ENCODE measurements at places on chromosomes 7 and 10. TPM values are rescaled to one million over a fixed set of nuclear protein-coding genes. Genes with fewer than 3 reads are reported as not detected.

GRCh38 chr7:28732071-28732869 lies 225.9 kb downstream of the TRIL start:
- no peak for DNase-seq
- H3K27me3 ChIP-seq: 0 out of 3 replicates have a peak, but pooled peaks cover 5% of the 10 kb centered on the region
- no peaks in the 10 kb centered on the region for H3K4me1 ChIP-seq
- H3K36me3 ChIP-seq: no peaks in the 10 kb centered on the region

DNA sequence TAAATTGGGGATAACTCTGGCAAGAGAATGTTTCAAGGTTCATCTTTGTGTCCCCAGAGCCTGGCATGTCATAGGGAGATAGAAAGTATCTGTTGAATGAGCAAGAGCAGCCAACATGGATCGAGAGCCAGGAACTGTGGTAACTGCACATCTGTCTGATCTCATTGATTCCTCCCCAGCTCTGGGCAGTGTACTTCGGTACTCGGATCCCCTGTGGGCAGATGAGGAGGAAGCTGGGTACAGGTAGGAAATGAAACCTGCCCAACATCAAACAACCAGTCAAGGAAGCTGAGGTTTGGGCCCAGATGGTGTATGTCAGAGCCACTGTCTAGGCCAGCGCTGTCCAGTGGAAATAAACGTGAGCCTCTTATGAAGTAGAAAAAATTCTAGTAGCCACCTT lies 76.4 kb downstream of the GRK5 start:
- no peaks in the 10 kb centered on the region for H3K36me3 ChIP-seq
- H3K4me1 ChIP-seq: peaks cover 33% of the 10 kb centered on the region
- DNase-seq: no peak
- H3K27ac ChIP-seq: no peak overlapping the region

DNA sequence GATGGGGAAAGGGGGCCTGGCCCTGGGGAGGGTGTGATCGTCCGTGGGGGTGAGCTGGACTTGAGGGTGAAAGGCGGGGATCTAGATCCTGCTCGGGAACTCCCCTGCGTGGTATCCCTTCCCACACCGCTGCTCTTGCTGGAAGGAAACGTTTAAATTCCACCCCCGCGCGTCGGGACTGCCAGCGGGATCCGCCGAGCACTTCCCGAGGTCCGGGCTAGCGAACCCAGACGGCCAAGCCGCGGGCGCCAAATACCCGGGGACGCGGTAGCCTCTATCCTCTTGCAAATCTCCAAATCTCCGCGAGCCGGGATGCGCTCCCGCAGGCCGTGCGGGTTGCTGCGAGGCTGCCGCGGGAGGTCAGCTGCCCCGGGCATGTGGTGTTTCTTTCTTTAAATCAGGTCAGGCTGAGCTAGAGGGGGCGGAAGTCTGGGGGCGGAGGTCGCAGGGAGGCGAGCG lies 904 bp downstream of the NPTX2 start:
- H3K4me1 ChIP-seq: peaks cover 17% of the 10 kb centered on the region
- no peaks in the 10 kb centered on the region for H3K36me3 ChIP-seq
- peaks cover 43% of the 10 kb centered on the region for H3K27me3 ChIP-seq
- no peak overlapping the region for H3K4me3 ChIP-seq

DNA sequence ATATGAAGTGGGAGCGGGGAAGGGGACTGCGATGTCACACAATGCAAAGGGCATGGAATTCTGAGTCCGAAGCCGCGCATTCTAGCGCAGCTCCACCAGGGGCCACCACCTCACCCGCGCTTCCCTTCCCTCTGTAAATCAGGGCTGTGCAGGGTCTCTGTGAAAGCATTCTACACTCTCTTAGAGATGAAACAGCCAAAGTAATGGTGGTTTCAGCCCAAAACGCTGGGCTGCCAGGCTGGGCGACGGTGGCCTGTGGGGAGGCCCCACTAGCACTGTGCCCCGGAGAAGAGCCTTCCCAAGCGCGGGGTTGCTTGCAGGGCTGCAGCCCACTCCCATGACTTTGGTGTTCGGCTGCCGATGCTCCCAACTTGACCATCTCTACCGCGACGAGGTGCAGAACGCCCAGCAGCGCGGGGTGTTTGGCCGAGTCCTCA lies 11.4 kb downstream of the ATG9B start:
- H3K4me1 ChIP-seq: peaks cover 69% of the 10 kb centered on the region
- H3K36me3 ChIP-seq: no peaks in the 10 kb centered on the region
- DNase-seq: peak; percentile 45
- no peaks in the 10 kb centered on the region for H3K27me3 ChIP-seq
- peak overlapping the region; percentile 60 for H3K27ac ChIP-seq

DNA sequence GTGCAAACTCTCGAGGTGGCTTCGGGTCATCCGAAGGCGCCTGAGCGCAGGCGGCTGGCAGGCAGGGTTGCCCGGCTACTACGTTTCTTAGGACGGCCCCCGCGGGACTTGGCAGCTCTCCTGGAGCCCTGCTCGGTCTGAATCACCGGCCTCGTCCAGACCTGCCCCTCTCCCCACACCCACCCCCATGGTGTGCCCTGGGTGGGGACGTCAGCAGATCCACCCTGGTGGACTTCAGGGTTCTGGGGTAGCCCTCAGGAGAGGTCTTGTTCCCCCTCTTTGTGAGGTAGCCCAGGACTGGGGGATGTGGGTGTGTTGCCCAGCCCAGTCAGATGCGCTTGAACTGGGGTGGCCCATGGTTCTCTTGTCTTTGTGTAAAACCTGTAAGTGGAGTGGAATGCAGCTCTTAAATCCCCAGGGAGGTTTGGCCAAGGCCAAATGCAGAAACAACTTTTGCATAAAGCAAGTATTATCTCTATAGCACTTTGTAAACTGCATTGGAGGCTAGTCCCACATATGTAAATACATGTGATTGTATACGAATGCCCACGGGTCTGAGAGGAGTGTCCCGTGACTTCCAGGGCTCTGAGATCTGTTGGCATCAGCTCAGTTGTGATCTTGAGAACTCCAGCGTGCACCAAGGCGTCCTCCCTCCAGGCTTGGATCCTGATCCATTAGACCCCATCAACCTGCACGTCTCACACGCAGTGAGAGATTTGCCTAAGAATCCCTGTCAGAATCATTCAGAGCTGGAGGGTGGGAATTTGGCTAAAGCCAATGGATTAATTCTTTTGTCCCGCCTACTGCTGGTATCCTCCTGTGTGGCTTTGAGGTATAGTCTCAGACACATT lies 1.8 kb downstream of the PFKFB3 start:
- peaks cover 44% of the 10 kb centered on the region for H3K4me1 ChIP-seq
- no peak overlapping the region for H3K27ac ChIP-seq
- peaks cover 6% of the 10 kb centered on the region for H3K27me3 ChIP-seq
- H3K4me3 ChIP-seq: peak overlapping the region; percentile 93
- H3K36me3 ChIP-seq: peaks cover 4% of the 10 kb centered on the region

DNA sequence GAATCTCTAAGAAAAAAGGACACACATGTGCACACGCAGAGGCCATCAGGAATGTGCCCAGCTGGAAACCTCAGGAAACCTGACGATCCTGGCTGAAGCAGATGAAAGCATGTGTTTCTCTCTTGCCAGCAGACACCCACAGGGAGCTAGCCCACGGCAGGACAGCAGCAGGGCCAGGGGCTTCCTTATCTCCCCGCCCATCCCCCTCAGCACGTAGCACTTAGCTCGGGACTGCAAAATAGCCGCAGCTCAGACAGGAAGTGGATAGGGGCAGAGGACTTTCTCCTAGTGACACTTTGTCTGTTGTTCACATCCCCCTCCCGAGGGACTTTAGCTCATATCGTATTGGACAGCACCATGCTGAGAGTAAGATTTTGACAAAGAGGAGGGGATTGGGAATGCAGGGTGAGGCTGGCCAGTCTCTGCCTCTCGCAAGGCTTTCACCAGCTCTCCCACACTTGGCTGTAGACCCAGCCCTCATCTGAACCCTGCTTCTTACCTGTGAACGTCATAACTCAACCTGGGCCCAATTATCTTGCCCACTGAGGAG lies 63.8 kb downstream of the MKI67 start:
- no peak for DNase-seq
- H3K36me3 ChIP-seq: no peaks in the 10 kb centered on the region
- no peak overlapping the region for H3K4me3 ChIP-seq
- peaks cover 4% of the 10 kb centered on the region for H3K27me3 ChIP-seq
- no peaks in the 10 kb centered on the region for H3K4me1 ChIP-seq

DNA sequence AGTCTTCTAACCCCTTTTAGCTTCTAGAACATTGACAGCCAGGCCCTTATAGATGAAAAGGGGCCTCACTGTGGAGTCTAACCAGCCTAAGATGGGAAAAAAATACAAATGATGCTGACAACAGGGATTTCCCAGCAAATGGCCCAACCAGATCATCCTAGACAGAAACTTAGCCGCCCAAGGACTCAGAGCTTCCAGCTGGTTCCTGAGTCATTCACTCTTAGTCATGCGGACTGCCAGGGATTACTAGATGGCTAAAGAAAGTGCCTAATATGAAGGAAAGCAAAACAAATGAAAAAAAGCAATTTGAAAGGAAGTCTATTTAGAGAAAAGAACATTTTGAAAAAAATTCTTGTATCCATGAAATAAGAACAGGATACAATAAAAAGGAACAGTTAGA lies 23.7 kb downstream of the TSPAN14 start:
- no peak overlapping the region for H3K27ac ChIP-seq
- H3K4me3 ChIP-seq: no peak overlapping the region
- DNase-seq: no peak

- no peak overlapping the region for H3K27ac ChIP-seq
- H3K27me3 ChIP-seq: no peaks in the 10 kb centered on the region
- no peak for DNase-seq
- H3K4me3 ChIP-seq: no peak overlapping the region
- H3K36me3 ChIP-seq: no peaks in the 10 kb centered on the region
- H3K4me1 ChIP-seq: peaks cover 10% of the 10 kb centered on the region
Measured at GRCh38 chr7:3464900-3465622, 164.0 kb downstream of the SDK1 start.

GRCh38 chr10:90806677-90807076 lies 51.2 kb downstream of the HTR7 start:
- no peak overlapping the region for H3K27ac ChIP-seq
- no peaks in the 10 kb centered on the region for H3K36me3 ChIP-seq
- H3K27me3 ChIP-seq: 0 out of 3 replicates have a peak, but pooled peaks cover 3% of the 10 kb centered on the region
- H3K4me3 ChIP-seq: no peak overlapping the region

DNA sequence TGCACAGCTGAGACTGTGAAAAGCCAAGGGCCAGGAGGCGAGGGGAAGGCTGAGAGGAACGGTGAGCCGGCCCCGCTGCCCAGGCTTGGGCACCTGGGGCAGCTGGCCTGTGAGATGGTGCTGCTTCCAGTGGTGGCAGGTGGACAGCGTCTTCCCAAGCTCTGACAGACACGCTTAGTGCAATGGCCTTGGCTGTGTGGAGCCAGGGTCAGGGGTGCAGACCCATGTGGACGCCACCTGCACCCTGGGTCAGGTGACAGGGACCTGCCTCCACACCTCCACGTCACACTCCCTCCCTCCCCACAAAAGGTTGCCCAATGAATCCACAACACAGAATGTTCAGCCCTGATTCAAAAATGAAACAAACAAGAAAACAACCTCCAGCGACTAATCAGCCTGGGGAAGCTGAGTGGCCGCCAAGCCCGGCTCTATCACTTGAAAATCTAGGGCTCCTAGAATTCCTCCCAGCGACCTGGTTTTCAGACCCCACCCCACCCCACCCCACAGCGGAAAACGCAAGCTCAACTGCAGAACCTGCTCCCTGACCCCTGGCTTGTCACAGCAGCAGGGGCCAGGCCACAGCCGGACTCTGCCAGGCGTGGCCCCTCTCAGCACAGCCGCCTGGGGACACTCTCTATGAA lies 54.3 kb downstream of the PRKAG2 start:
- DNase-seq: no peak
- peaks cover 13% of the 10 kb centered on the region for H3K4me1 ChIP-seq
- H3K4me3 ChIP-seq: peak overlapping the region; percentile 36
- H3K27me3 ChIP-seq: peaks cover 38% of the 10 kb centered on the region

- no peak for DNase-seq
- H3K4me1 ChIP-seq: no peaks in the 10 kb centered on the region
- H3K4me3 ChIP-seq: no peak overlapping the region
- H3K27me3 ChIP-seq: no peaks in the 10 kb centered on the region
- no peaks in the 10 kb centered on the region for H3K36me3 ChIP-seq
- H3K27ac ChIP-seq: no peak overlapping the region
Measured at GRCh38 chr10:55227967-55228366, 426.9 kb upstream of the PCDH15 start.

DNA sequence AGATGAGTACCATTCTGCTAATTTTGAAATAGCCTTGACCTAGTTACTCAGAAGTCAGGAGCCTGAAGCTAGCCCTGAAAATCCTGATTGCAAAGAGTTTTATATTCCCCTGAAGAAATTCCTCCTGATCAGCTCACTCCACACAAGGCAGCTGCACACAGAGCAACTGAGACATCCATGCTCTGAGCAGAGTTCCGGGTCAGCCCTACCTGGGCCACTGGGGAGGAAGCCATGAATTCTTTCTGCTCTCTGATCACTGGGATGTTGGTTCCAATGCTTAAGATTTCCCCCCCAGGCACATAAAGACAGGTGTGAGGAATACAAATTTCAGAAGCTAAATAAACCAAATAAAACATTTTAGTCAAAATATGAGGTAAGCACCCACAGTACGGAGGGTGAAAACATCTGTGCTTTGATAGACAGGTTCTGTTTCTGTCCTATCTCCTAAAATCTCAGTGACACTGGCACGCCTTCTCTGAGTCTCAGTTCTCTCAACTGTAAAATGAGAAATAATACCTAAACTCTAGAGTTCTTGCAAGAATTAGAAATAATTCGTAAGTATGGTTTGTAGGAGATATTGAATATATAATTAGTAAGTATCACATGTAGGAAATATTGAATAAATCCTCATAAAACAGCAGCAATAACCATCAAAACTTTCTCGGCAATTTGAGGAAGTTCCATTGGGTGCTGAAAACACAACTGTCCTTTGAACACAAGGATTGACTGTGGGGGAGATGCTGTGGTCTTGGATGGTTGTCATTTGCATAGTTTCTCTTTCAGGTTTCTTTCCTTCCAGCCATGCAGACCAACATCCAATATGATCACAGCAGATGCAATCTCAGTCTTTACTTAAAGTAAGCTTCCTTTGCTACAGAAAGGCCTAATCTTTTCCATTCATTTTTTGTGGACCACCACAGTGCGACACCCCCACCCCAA lies 133.0 kb upstream of the TNS3 start:
- no peaks in the 10 kb centered on the region for H3K36me3 ChIP-seq
- H3K27ac ChIP-seq: peak overlapping the region; percentile 77
- no peaks in the 10 kb centered on the region for H3K27me3 ChIP-seq
- DNase-seq: no peak
- peaks cover 41% of the 10 kb centered on the region for H3K4me1 ChIP-seq

GRCh38 chr10:120539076-120539475 lies 82.0 kb downstream of the PLPP4 start:
- no peaks in the 10 kb centered on the region for H3K4me1 ChIP-seq
- H3K27me3 ChIP-seq: no peaks in the 10 kb centered on the region
- no peak overlapping the region for H3K27ac ChIP-seq
- no peak for DNase-seq
- H3K36me3 ChIP-seq: no peaks in the 10 kb centered on the region
- H3K4me3 ChIP-seq: no peak overlapping the region

- no peak overlapping the region for H3K27ac ChIP-seq
- H3K36me3 ChIP-seq: no peaks in the 10 kb centered on the region
- no peaks in the 10 kb centered on the region for H3K4me1 ChIP-seq
- no peak for DNase-seq
Measured at GRCh38 chr10:58544135-58544534, 31.5 kb downstream of the BICC1 start.

The NUB1 gene
- 37.0 TPM for total RNA-seq

The LAMB1 gene
- total RNA-seq: 109 TPM

The BICC1 gene
- total RNA-seq: 0.18 TPM

The PCLO gene
- 0.29 TPM for total RNA-seq

The CFAP69 gene
- 2.7 TPM for total RNA-seq

The UPK3B gene
- not detected for total RNA-seq

The STEAP1B gene
- not detected for total RNA-seq
